Lower leg skin (tissue), 4 donors: ENCODE measurements at places on chromosomes 3 and 15. TPM values are rescaled to one million over a fixed set of nuclear protein-coding genes. Genes with fewer than 3 reads are reported as not detected.

DNA sequence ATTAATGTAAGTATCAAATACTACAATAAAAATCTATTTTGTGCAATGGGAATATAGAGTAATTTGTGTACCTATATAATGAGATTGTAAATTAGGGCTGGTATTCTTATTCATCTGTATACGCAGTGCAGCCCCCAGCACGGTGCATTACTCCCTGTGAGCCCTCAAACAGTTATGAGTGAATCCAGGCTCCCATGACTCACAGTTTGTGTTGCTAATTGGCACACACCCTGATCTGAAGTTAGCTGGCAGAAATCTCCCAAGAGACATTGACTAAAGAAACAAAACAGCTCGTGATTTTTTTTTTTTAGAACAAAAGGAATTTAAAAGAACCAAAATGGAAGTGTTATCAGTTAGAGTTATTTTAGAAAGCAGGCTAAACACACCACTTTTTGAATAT lies 15.7 kb downstream of the GK5 start:
- DNase-seq: no peak

DNA sequence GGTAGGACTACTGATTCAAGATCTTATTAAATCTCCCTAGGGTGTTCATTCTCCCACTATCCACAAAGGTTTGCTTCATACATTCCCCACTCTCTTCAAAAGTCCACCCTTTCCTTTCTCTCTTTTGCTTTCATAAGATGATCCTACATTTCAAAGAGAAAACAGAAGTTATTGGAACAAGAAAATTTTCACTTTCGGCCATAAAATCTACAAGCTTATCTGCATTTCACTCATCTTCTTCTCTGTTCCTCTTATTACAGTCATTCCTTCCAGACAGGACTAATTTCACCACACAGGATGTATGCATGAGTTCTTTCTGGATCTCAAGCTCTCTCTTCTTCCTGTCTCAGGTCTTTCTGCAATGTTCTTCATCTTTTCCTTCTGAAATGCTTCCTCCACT lies 238.7 kb downstream of the ISL2 start:
- no peak for DNase-seq

DNA sequence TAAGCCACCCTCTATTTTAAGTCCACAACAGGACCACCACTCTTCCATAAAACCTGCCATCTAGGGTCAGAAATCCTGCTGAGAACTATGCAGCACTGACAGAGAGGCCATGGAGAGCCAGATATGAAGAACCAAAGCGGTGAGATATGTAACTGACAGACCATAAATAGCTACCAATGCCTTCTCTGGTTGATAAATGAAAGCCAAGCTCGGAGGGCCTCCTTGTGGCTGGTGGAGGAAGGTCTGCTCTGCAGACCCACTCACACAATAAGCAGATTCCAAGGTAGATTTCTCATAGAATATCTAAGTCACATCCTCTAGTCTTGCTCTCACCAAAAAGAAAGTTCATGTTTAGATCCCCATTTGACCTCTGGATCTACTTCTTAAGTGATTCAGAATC lies 38.9 kb downstream of the RYK start:
- DNase-seq: peak; percentile 23

DNA sequence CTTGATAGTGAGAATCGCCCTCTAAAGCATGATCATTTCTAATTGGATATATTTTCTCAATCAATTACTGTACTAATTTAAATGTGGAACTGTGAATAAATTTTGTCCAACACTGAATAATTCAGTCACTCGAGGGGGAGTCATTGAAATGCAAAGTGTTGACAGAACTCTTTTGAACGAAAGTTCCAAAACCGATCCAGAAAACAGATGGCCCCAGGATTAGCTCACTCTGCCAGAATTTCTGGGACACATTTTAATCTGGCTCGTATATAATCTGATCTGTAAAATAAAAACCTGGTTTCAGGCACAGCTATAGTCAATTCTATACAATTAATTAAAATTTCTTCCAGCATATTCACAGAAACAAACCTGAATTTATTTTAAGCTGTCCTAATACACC lies 580.4 kb downstream of the ROBO1 start:
- DNase-seq: no peak

DNA sequence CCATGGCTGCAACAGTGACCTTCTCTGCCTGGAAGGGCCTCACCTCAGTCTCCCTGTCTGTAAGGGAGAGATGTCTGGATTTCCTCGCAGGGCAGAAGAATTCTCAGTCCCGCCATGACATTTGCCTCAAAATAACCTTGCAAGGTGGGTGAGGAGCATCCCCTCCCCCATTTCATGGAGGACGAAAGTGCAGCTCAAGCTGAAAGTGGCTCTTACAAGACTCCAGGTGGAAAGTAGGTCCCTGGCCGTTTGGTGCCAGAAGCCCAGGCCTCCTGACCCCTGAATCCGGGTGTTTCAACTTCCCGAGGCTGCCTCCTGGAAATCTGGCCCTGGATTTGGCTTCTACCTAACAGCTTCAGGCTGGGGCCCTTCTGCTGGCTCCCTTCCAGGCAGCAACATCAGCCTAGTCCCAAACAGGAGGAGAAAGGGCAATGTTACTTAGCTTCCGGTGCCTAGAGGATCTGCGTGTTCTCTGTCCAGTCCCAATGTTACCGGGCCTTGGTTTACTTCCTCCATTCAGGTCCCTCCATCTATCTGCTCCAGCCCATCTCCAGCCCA lies 769 bp upstream of the CSPG4 start:
- no peak for DNase-seq

Gene THPO
- not detected for total RNA-seq

Gene CISH
- total RNA-seq: 13.1 TPM
